Activated CD4-positive, CD25-positive, alpha-beta regulatory T cell (primary cell): ENCODE measurements at places on chromosomes 2 and 18.

- no peak for DNase-seq
These were observed 343.6 kb upstream of the SYT4 start for GRCh38 chr18:43620936-43621335.

- no peak for DNase-seq
These were observed 97.1 kb upstream of the RMDN2 start for GRCh38 chr2:37827911-37828511.

DNA sequence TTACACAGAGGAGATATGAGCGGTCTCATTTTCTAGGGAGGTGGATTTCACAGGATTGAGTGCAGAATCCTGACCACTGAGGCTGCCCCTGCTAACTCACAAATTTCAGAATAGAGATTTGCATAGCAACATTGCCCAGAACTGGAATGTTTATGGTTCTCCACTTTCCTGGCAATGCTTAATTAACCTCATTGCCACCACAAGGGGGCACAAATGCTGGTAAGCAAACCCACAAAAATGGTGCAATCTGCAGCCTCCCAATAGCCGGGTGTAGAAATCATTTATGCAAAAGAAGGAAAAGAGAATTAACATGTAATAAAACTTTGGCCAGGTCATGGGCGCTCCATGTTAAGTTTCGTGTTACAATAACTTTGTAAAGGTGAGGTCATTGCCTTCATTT is 112.4 kb downstream of the CYRIA start:
- DNase-seq = no peak

- no peak for DNase-seq
These were observed 161.3 kb downstream of the ASB1 start for GRCh38 chr2:238587776-238588660.

- DNase-seq = no peak
These were observed 8.2 kb downstream of the TMEM37 start for GRCh38 chr2:119439574-119440500.

- DNase-seq = no peak
These were observed 12.6 kb upstream of the EIF2AK3 start for GRCh38 chr2:88639865-88640264.

DNA sequence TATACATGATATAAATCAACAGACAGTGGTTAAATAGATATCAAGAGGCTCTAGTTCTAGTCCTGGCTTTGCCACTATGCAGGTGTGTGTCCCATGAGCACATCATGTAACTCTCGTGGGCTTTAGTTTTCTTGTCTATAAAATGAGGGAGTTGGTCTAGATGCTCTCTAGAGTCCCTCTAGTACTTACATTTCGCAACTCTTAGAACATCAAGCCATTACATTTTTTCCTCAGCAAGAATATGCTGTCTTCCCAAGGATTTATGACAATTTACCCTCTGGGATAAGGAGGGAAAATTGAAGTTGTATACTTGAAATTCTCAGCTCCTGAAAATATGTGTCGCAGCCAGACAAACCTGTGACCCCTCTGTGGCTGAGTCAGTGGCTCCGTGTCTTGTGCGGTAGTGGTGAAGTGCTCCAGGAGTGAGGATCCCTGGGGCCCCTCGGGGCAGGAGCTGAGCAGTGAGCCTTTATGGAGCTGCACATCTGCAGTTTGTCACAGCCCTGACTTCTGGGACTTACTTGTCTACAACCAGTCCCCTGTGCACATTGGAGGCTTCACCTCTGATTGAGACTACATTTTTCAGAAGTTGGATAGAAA is 6.8 kb downstream of the PKP4 start:
- DNase-seq = no peak

DNA sequence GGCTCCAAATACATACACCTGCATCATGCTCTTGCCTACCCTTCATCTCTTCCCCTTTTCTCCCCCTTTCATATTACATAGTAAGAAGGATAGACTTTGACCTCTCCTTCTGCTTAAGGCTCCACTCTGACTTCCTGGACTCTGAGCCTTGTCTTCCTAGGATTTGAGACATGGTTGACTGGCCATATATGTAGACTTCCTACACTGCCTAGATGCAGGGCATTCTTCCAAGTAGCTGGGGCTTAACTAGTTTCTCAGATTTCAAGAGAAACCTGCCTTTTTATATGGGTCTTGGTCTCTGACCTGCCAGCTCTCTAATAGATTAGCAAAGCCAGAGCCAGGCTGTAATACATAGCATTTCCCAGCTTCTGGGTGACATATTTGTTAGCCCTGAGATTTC is 35.4 kb upstream of the CYP26B1 start:
- DNase-seq = no peak

DNA sequence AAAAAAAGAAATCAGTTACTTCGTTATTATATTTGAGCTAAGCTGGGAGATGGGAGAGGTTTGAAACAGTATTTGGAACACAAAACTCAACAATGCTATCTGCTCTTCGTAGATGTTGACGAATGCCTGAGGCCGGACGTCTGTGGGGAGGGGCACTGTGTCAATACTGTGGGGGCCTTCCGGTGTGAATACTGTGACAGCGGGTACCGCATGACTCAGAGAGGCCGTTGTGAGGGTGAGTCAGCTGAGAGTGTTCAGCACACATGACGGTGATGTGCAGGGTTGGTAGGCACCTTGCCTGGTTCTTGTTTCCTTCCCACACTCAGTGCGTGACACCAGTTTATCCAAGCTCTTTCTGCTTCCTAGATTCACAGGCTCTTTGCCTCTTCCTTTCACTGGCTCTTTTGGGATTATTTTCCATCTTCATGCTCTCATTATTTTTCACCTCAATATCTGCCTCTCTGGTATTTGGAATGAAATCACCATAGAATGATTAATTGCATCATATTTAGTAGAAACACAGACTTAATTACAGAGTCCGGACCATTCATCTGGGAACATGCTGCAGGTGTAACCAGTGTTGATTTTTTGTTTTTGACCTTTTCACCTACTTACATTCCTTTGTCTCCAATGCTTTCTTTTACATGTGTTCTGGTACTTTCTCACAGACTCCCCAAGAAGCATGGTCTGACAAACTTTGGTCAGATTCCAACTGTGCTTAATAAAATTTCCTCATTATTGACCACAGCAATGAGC is 200.6 kb upstream of the RASGRP3 start:
- no peak for DNase-seq

DNA sequence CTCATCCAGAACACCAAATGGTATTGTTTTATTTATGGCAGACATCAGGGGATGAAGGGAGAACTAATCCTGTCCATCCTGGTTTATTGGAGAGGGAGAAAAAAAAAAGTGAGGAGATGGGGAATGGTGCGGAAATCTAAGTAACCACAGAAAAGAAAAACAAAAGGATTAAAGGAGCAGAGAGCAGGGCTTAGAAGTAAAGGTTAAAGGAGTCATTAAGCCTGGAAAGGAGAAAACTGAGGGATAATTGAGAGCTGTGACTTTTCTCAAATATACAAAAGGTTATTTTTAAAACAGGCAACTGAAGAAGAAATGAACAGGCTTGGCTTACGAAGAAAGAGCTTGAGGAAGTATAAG is 127.2 kb upstream of the PPP1CB start:
- DNase-seq = no peak

DNA sequence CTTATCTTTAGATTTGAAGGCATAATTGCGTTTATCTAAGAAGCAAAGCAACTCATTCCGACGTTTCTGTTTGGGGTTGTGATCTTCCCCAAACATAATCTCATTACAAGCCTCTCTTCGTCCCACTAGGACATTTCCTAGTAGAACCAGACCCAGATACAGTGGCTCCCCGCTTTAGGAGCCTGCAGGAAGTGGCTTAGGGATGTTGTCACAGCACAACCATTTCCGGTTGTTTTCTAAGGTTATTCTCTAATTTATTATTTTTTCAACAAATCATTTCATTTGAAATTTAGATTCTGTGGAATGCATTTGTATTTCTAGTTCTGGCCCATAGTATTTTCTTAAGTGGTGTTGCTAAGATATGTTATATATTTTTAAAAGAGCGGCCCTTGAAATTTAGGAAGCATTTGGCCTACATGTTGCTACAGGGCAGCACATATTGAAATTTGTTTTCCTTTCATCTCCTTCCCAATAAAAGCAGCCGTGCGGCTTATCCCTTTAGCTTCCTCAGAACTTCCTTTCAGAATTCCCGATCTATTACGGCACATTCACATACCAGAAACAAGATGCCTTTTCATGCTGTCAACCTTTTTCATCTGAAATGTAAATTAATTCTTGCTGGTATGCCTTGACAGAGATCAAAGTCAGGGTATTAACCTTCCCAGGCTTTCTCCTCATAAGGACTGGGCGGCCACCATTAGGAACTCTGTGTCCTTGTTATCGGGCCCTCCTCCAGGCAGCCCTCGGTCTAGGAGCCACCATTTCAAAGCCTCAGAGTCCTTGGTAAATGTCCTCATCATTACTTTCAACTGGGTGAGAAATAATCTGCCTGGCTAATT is 210.9 kb upstream of the SP5 start:
- DNase-seq = no peak

- DNase-seq = no peak
These were observed 34.3 kb upstream of the DNMT3A start for GRCh38 chr2:25375989-25376545.

DNA sequence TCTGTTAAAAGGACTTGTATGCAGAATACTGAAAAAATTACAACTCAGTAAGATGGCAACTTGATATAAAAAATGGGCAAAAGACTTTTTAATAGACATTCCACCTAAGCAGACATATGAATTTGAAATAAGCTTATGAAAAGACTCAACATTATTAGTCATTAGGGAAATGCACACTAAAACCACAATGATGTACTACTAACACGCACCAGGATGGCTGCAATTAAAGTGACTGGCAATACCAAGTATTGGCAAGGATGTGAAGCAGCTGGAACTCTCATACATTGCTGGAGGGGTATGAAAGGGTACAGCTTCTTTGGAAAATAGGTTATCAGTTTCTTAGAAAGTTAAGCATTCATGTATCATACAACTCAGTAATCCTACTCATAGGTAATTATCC is 3.2 kb upstream of the ENOSF1 start:
- DNase-seq = no peak

- no peak for DNase-seq
These were observed 47.2 kb downstream of the SLC14A2 start for GRCh38 chr18:45662468-45662867.

DNA sequence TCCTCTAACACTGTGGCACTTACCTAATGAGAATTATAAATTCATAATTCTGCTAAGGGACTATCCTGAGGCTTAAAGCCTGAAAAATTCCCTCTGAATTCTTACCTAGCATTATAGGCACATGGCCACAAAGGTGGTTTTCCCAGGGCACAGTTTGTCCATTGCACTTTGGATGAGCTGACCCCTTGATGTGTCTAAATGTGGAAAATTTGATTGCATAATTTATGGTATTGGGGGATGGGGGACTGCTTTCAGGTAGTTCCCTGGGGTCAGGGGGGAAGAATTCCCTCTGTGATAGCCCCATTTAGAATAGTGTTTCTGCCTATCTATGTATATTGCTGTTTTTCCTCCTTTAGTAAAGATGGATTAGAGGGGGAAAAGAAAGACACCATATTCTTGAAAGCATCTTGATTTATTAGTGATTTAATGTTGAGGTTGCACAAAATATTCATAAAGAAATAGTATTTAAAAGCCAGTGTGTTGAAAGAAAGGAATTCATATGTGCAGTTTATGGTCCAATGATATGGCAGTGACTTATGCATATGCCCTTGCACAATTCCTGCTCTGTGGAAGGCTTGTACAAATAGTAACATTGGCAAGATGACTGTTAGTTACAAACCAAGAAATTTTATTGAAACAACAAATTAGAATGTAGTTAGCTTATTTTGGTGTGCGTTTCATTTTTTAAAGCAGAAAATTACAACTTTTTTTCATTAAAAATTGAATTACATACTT is 8.7 kb upstream of the HTR2B start:
- DNase-seq = no peak

GRCh38 chr2:234405462-234405861 is 91.4 kb downstream of the ARL4C start:
- DNase-seq = no peak

- no peak for DNase-seq
These were observed 169.3 kb upstream of the FN1 start for GRCh38 chr2:215605214-215605613.

- no peak for DNase-seq
These were observed 7.2 kb upstream of the TSN start for GRCh38 chr2:121748202-121748601.

DNA sequence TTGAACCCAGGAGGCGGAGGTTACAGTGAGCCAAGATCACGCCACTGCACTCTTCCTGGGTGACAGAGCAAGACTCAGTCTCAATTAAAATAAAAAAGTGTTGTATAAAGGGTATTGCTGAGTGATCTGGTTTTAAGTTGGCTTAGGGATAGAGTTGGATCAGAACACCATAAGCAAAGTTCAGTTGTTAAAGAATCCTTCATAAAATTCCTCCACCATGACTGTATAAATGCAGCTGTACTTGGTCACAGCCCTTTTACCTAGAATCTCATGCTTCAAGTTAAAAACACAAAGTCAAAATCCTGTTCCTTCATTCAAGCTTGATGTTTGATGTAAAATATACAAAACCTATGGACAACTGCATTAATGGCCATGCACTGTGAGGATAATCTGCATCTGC is 33.4 kb upstream of the PNO1 start:
- no peak for DNase-seq

GRCh38 chr18:73503326-73503725 is 635.5 kb upstream of the NETO1 start:
- no peak for DNase-seq

DNA sequence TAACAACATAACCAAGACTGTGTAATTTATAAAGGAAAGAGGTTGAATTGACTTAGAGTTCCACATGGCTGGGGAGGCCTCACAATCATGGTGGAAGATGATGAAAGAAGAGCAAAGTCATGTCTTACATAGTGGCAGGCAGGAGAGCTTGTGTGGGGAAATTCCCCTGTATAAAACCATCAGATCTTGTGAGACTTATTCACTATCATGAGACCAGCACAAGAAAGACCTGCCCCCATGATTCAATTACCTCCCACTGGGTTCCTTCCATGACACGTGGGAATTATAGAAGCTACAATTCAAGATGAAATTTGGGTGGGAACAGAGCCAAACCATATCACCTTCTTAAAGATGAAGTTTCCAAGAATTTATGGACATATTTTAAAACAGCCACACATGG is 2.5 kb upstream of the IL36RN start:
- no peak for DNase-seq

DNA sequence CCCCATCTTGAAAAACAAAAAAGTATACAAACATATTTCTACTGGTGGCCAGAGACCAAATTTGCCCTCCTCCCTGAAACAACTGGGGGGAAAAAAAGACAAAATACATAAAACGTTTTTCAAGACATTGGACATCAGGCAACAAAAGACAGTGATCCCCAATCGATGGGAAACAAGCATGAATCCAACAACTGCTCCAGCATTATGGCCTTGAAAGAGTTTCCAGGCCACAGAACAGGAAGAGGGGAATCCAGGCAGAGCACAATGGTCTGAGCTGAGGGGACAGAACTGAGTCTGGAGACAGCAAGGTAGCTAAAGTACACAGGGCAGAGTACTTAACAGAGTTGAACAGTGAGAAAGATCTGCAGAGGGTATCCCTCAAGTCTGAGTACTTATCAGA is 4.4 kb downstream of the CCDC88A start:
- no peak for DNase-seq
